MM.1S (cell line): ENCODE measurements at places on chromosomes 1 and 21.

GRCh38 chr1:195335541-195335940 is 1272.7 kb downstream of the KCNT2 start:
- DNase-seq, result no peak
- H3K27me3 ChIP-seq, result no peaks in the 10 kb centered on the region
- no peak overlapping the region for H3K4me3 ChIP-seq
- no peaks in the 10 kb centered on the region for H3K36me3 ChIP-seq

DNA sequence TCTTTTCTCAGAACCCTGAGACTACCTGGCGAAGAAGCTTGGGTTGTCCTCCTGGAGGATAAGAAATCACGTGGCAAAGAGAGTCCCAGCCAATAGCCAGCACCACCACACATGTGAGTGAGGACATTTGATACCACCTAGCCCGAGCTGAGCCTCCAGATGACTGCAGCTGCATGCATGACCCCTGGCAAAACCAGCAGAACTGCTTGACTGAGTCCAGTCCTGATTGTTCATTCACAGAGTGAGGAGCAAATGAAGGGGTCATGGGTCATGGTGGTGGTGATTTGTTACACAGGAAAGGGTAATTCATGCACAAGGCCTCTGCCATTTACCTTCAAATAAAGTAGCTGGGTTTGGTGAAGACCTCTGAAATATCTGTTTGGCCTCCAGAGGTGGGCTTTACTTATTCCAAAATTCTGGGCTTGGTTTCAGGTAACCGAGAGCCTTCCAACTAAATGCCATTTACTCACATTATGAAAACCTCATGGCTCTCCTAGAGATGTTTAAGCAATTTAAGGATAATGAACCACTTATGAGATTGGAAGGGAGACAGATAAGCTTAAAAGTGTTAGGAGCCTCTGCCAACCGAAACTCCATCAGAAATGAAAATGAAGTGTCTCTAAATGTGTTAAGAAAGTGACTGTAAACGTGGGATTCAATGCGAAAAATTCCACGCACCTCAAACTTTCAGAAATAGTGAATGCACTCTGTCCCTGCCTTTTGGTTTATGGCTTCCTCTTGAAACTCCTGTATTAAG is 163.3 kb downstream of the SLC35F3 start:
- H3K4me1 ChIP-seq, result no peaks in the 10 kb centered on the region
- no peak overlapping the region for H3K27ac ChIP-seq
- H3K4me3 ChIP-seq, result no peak overlapping the region
- no peaks in the 10 kb centered on the region for H3K36me3 ChIP-seq
- no peak for DNase-seq

DNA sequence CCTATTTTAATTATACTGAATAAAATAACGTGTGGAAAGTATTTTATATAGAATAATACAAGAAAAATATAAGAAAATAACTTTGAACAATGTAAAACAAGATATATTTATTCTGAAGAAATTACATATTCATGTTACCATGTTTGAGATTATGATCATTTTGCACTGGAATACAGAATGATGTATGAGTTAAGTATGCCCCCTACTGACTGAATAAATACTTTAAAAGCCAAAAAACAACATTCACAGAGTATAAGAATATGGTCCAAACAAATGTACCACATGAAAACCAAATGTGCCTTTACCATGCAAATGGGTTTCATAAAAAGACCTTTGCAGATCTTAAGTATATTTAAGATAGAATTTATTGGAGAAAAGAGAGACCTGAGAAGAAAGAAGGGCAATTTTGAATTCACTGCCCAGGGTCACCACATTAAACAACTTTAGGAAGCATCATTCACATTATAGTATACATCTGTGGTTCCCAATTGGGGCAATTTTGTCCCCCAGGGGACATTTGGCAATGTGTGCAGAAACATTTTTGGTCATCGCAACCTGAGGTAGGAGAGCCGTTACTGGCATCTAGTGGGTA is 136.6 kb upstream of the GFI1 start:
- H3K4me3 ChIP-seq, result no peak overlapping the region
- no peaks in the 10 kb centered on the region for H3K36me3 ChIP-seq
- no peaks in the 10 kb centered on the region for H3K27me3 ChIP-seq
- H3K4me1 ChIP-seq, result no peaks in the 10 kb centered on the region

GRCh38 chr21:42397746-42398394 is 2.0 kb upstream of the TMPRSS3 start:
- H3K27ac ChIP-seq, result no peak overlapping the region
- H3K27me3 ChIP-seq, result peaks cover 78% of the 10 kb centered on the region
- H3K4me3 ChIP-seq, result no peak overlapping the region
- no peak for DNase-seq
- no peaks in the 10 kb centered on the region for H3K36me3 ChIP-seq

DNA sequence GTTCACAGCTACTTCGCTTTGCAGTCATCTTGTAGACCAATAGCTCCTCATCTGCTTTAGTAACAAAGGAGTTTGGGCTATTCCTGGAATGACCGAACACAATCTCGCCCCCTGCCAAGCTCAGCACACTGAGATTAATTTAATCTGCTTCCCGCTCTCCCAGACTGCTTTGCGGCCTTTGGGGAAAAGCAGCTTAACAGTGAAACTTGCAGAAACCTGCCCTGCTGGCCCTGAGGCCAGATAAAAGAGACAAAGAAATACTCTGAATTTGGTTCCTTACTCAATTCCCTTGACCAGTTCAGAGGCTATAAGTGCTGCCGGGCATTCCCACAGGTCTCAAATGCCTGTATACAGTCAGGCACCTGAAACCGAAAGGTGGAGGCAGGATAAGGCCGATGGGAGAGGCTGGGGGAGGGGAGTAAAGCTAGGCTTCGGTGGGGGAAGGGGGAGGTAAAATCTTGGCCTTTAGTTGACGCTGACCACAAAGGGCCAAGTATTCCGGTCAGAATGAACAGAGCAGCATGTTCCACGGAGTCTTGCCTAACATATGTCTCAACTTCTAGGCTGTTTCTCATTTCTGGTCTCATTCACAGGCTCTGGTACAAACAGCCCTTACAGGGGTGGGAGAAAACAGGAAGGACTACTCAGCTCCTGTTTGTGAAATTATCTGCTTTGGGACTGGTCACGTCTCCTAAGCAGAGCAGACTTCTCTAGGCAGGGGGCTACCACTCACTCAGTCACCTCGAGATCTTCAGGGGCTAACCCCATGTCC is 17.7 kb upstream of the A3GALT2 start:
- H3K4me3 ChIP-seq, result no peak overlapping the region
- no peak overlapping the region for H3K27ac ChIP-seq
- no peak for DNase-seq
- H3K36me3 ChIP-seq, result no peaks in the 10 kb centered on the region
- no peaks in the 10 kb centered on the region for H3K4me1 ChIP-seq
- no peaks in the 10 kb centered on the region for H3K27me3 ChIP-seq

GRCh38 chr1:24337455-24337854 is 18.3 kb downstream of the GRHL3 start:
- no peak for DNase-seq
- H3K36me3 ChIP-seq, result peaks cover 19% of the 10 kb centered on the region
- H3K27ac ChIP-seq, result no peak overlapping the region
- no peaks in the 10 kb centered on the region for H3K4me1 ChIP-seq
- no peak overlapping the region for H3K4me3 ChIP-seq
- H3K27me3 ChIP-seq, result no peaks in the 10 kb centered on the region

DNA sequence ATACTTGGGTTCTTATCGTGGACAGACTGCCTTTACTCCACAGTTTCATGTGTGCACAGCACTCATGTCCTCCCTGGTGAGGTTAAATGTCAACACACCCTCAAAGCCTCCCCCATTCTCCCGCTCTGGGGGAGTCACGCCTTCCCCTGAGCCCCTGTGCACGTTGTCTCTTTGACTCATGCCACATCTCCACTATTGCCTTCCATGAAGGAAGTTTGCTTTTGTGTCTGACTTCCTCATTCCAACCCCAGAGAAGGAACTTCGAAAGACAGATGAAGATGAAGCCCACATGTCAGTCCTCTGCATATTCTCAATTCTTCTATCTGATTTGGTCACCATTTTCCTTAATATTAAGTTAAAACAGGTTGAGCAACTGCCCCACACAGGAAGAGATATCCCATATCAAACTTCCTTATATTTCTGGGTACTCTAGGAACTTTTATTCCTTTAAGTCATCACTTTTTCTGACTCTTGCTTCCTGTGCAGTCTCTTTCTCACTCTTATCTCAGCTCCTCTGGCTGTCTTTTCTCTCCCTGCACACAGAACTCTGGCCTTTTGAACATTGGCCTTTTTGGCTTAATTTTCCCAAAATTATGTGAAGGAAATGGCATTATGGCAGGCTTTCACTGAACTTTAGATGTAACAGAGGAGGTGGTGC is 41.5 kb downstream of the C4BPA start:
- H3K4me1 ChIP-seq, result no peaks in the 10 kb centered on the region
- no peaks in the 10 kb centered on the region for H3K27me3 ChIP-seq
- no peak for DNase-seq
- H3K36me3 ChIP-seq, result no peaks in the 10 kb centered on the region
- no peak overlapping the region for H3K27ac ChIP-seq

DNA sequence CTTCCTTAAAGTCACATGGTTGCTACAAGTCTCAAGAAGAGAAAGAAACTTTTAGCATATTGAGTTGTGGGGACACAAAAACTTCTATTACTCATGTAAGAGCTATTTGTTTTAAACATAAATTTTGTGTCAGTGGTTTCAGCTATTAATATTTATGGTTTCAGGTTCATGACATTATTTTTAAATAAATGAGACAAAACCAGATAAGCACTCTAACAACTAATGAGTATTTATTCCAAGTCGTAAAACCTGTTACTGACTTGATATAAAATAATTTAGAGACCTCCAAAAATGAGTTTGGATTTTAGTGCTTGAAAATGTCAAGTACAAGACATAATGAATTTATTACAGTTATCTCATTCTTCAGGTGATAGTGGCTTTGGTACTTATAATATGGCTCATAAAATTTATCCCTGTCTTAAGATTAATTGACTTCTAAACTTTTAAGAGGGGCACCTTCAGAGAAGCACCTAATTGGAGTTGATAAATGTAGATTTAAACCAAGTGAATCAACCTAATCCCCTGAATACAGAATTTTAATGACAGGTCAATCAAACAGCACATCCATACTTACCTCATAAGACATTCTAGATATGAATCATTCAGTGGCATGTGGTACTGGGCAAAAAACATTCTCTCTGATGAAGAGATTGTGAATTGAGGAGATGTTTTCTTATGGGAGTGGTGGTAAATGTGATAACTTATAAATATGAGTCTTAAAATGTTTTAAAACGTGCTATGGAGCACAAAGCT is 167.7 kb upstream of the PTGFR start:
- no peaks in the 10 kb centered on the region for H3K36me3 ChIP-seq
- DNase-seq, result no peak
- no peaks in the 10 kb centered on the region for H3K27me3 ChIP-seq
- H3K4me3 ChIP-seq, result no peak overlapping the region
- no peaks in the 10 kb centered on the region for H3K4me1 ChIP-seq
- H3K27ac ChIP-seq, result no peak overlapping the region

GRCh38 chr21:41183575-41183974 is 15.6 kb downstream of the BACE2 start:
- no peaks in the 10 kb centered on the region for H3K36me3 ChIP-seq
- no peak for DNase-seq
- H3K4me1 ChIP-seq, result no peaks in the 10 kb centered on the region
- H3K4me3 ChIP-seq, result no peak overlapping the region

GRCh38 chr1:248013229-248013710 is at the start of gene OR2L5:
Gene OR2L5 (plus strand): TSS chr1:248013660. CDS start chr1:248021948, 8,288 bp downstream.
- H3K27me3 ChIP-seq, result no peaks in the 10 kb centered on the region
- no peak within 1 kb of the TSS for H3K4me3 ChIP-seq
- no peaks in the 10 kb centered on the region for H3K36me3 ChIP-seq
- no peaks in the 10 kb centered on the region for H3K4me1 ChIP-seq
- H3K27ac ChIP-seq, result no peak within 1 kb of the TSS

GRCh38 chr1:211942583-211942982 is 92.8 kb downstream of the INTS7 start:
- H3K4me1 ChIP-seq, result peaks cover 31% of the 10 kb centered on the region
- H3K4me3 ChIP-seq, result no peak overlapping the region
- peaks cover 8% of the 10 kb centered on the region; the same call in 1 of the 2 replicates for H3K36me3 ChIP-seq
- no peak for DNase-seq

- no peaks in the 10 kb centered on the region for H3K36me3 ChIP-seq
- DNase-seq, result no peak
- H3K4me3 ChIP-seq, result no peak overlapping the region
- H3K27me3 ChIP-seq, result peaks cover 81% of the 10 kb centered on the region
- no peak overlapping the region for H3K27ac ChIP-seq
- peaks cover 6% of the 10 kb centered on the region; the same call in 1 of the 2 replicates for H3K4me1 ChIP-seq
Measured at GRCh38 chr1:981491-981954, 370 bp downstream of the PERM1 start.

DNA sequence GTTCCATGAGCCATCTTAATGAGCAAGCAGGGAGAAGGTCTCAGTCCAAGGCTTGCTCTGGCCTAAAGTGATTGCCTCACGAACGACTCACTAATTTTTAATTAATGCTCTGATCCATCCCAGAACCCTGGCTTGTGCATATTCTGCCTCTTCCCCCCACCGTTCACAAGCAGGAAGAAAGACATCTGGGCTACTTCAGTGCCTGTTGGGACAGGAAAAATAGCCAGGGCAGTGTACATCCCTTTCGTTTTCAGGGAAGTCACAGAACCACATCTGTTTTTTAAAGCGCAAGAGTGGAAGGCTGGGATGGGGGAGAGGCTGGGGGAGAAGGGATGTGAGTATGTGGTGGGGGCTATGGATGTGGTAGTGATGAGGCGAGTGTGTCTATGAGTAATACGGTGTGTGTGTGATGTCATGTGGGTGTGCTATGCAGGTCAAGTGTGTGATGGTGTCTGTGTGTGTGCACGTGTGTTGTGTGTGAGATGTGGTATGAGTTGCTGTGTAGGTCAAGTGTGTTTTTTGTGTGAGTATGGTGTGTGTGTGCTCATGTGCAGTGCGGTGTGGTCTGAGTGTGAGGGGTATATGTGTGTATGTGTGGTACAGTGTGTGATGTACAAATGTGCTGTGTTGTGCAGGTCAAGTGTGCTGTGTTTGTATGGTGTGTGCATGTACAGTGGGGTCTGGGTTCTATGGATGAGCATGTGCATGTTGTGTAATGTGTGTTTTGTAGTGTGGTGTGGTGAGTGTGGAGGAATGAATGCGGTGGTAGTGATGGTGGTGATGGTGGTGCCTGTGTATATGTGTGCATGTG is 64.9 kb upstream of the SYT6 start:
- no peak for DNase-seq
- no peaks in the 10 kb centered on the region for H3K27me3 ChIP-seq
- no peak overlapping the region for H3K27ac ChIP-seq
- no peaks in the 10 kb centered on the region for H3K36me3 ChIP-seq
- no peaks in the 10 kb centered on the region for H3K4me1 ChIP-seq
- no peak overlapping the region for H3K4me3 ChIP-seq
